ENCODE measurements at places on chromosomes 3 and 15. TPM values are rescaled to one million over a fixed set of nuclear protein-coding genes. Genes with fewer than 3 reads are reported as not detected.
A peak's percentile ranks its signal among the peaks of the same experiment; 100 is the strongest.

DNA sequence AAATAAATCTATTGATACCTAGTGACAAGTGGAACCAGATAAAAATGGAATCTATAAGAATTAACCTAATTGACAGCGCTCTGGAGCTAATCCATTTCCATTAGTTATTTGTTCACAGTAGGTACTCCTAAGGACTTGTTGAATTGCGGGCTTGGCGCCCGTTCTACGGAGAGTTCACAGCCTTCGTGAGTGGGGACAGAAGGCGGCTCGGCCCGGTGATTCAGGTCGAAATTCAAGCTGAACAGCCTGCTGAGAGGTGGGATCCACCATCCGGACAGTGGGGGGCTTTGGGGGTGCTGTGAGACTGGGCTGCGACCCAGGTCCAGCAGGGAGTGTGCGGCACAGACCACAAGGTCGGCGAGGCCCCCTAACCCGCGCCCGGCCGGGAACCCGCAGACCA is 779 bp upstream of the CTNNB1 start:
- DNase-seq, result peak; percentile 37

GRCh38 chr15:77309392-77309791 is 110.5 kb downstream of the PEAK1 start:
- no peak for DNase-seq

Gene MOBP
- total RNA-seq, result not detected

Gene OR5AC2
- not detected for total RNA-seq

DNA sequence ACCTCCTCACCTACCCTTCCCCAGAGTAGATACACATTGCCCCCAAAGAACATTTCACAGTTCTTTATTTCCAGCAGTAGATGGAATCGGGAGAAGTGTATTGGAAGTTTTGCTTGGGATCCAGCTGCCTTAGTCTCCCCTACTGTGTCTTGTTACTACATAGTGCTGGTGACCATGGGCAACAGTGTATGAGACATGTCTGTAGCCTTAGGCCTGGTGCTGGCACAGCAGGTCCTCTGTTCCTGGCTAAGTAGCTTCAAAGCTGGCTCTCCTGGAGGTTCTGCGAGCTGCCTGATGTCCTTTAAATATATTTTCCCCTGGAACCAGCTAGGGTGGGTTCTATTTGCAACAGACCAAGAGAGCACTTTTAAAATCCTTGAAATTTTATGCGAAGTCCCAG is 174.7 kb downstream of the THSD4 start:
- no peak for DNase-seq

- no peak for DNase-seq
Measured at GRCh38 chr3:197132916-197133530, 103.4 kb upstream of the MELTF start.

DNA sequence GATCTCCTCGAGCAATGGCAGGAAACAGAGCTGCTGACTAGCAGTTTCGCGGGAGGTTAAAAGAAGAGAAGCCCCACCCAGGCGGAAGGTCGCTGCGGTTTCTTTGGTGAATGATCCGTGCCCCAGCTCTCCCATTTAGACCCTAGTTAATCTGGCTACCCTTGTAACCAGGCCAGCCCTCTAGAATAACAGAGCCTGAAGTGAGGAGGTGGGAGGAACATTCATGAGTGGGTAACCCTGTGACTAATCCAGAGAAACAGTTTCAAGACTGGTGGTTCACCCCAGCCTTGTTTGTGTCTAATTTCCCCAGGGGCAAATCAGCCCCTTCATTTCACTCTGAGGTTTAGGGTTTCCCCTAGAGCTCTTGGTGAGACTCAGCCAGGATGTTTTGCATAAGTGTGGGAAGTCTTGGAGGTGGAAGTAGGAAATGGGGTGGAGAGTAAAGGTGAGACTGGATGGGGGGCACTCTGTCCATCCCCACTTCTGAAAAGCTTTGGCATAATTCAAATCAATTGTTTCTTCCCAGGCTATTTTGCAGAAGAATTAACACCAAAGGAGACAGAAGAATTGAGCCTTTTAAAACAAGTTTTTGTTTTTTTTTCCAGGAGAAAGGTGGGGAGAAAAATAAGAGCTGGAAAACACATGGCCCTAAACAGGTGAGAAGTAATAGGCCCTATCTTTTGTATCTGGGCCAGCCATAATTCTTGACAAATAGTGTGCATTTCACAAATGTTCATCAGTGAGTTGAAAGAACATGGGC is 303.1 kb downstream of the RPLP1 start:
- DNase-seq, result no peak

- no peak for DNase-seq
Measured at GRCh38 chr3:86895202-86895601, 95.7 kb downstream of the VGLL3 start.

- no peak for DNase-seq
Measured at GRCh38 chr15:94477913-94478553, 246.7 kb downstream of the MCTP2 start.

- no peak for DNase-seq
Measured at GRCh38 chr3:188439080-188439479, 285.1 kb downstream of the LPP start.

Gene TAMM41
- 7.8 TPM for total RNA-seq

GRCh38 chr3:130850843-130851242 is 43.0 kb upstream of the ATP2C1 start:
- no peak for DNase-seq

GRCh38 chr15:87121336-87121735 is 1041.7 kb downstream of the AGBL1 start:
- DNase-seq, result no peak

All from psoas muscle (tissue), 8 donors.